Urinary bladder (tissue), 4 donors: ENCODE measurements at places on chromosomes 5 and 9.

GRCh38 chr5:32908641-32909040, 197.5 kb downstream of the NPR3 start:
- no peak for DNase-seq

GRCh38 chr5:118994595-118994994, 6.2 kb upstream of the DTWD2 start:
- DNase-seq, result no peak

- DNase-seq, result no peak
These were observed 14.0 kb downstream of the ATP10B start for GRCh38 chr5:160837749-160838593.

GRCh38 chr9:128127568-128127989, at the start of gene PTGES2:
TSS of gene PTGES2 (minus strand) at chr9:128127729. CDS start at chr9:128127717, 12 bp downstream.
- DNase-seq, result peak; percentile 63

GRCh38 chr5:178130576-178131445, at the start of gene RMND5B:
TSS of gene RMND5B (plus strand) at chr5:178131014. CDS start at chr5:178138120, 7,106 bp downstream.
- DNase-seq, result no peak

- DNase-seq, result no peak
These were observed 23.6 kb downstream of the ATG10 start for GRCh38 chr5:81995407-81995806.

- DNase-seq, result no peak
These were observed 150.5 kb upstream of the TLX3 start for GRCh38 chr5:171158581-171158980.

DNA sequence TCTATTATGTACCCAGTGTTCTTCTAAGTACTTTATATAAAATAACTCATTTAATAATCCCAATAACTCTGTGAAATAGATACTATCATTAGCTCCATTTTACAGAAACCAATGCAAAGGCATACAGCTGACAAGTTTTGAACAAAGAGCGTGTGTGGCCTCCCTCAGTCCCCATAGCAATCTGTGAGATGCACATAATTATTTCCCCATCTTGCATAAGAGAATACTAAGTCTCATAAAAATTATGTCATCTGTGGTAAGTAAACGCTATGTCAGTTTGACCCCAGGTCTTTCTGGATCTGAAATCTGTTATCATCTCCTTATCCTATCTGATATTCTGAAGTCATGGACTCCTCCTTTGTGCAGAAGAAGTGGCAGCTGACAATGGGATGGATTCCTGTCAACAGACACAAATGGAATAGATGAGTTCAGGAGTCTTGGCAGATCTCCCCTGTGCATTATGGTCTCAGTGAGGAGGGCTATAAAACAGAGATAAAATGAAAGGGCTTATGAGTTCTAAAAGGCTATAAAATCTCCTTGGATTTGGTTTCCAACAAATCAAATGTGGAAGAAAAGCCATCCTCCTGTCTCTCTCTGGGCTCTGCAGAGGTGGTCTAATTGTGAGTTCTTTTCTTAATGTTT, 162.5 kb upstream of the TLE4 start:
- no peak for DNase-seq

- no peak for DNase-seq
These were observed 166.5 kb upstream of the RGMB start for GRCh38 chr5:98606961-98607360.

DNA sequence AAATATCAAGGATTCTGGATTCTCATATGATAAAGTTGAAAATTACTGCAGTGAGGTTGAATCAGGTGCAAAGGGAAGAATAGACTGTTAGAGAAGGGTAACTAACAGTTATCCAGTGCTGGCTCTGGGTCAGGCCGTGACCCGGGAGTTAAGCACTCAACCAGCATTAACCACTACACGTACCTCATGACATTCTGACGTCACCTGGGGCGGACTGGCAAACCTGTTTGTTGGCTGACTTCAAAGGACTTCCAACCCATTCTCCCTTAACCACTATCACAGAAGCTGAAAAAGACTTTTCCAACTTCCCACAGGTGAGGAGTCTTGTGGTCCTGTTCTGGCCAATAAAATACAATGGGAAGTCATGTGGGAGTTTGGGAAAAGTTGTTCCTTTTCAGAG, 268.9 kb downstream of the ENC1 start:
- no peak for DNase-seq

GRCh38 chr5:177349362-177349647, 2.2 kb downstream of the LMAN2 start:
- no peak for DNase-seq

- DNase-seq, result no peak
These were observed 16.2 kb downstream of the CTNNAL1 start for GRCh38 chr9:108997112-108997511.

- no peak for DNase-seq
These were observed 25.7 kb downstream of the PCDHGC5 start for GRCh38 chr5:141514330-141515133.

GRCh38 chr5:11449217-11449616, 455.0 kb downstream of the CTNND2 start:
- no peak for DNase-seq

DNA sequence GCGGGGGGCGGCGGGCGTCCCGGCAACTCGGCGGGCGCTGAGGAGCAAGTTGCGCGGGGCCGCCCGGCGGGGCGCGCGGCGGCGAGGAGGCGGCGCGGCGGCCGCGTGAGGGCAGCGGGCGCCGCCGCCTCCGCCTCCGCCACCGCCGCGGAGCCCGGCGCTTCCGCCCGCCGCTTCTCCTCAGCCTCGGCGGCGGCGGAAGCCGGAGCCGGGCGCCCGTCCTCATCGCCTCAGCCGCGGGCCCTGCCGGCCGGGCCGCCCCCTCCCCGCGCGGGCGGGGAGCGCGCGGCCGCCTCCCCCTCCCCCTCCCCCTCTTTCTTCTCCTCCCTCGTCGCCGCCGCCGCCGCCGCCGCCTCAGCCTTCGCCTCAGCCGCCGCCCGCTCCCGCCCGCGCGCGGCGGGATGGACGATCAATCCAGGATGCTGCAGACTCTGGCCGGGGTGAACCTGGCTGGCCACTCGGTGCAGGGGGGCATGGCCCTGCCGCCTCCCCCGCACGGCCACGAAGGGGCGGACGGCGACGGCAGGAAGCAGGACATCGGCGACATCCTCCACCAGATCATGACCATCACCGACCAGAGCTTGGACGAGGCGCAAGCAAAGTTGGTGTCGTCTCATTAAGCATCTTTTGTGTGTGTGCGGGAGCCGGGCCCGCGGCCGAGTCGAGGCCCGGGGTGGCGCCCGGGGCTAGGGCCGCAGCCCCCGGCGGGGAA, at the start of gene PBX3:
PBX3 (plus strand) TSS at position 321 of the 712 bp plus-strand sequence.
- no peak for DNase-seq

DNA sequence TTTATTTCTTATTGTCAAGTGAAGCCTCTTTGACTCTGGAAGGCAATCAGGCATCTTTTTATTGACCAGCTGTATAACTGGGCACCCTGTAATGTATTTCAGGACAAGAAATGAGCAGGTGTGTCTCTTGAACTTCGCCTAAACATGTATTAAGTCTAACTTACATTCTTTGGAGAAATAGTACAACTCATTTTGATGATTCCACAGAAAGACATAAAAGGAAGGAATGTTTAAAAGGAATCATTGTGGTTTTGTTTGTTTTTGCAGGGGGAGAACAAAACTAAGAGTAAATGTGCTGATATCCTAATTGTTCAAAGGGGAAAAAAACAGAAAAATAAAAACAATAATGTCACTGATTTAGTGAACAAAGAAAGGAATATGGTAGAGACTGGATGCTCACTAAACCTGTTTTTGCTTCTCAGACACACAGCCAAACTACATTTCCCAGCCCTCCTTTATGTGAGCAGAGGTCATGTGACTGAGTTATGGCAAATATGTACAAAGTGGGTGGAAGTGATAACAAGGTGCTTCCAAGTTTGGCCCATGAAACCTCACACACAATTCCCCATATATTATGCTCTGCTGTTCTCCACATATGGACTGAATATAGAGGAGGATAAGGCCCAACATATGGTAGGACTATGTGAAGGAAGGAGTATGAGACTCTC, 150.6 kb upstream of the ACOT12 start:
- DNase-seq, result no peak

DNA sequence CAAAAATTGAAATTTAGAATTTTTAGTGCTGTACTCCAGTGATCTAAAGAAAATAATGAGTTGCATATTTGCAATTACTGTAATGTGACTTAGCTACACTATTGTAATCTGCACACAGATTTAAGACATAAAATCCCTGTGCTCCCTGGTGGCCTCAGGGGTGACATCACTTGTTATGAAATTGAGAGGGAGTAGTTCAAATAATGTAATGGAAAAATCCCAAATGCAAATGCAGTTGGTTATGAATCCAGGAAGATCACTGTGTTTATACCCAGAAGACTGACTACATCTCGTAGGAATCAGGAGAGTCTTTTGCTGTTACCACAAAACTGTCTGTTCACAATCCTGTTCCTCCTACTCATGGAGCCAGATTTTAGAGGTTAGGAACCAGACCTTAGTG, 178.7 kb upstream of the FBXL17 start:
- no peak for DNase-seq

DNA sequence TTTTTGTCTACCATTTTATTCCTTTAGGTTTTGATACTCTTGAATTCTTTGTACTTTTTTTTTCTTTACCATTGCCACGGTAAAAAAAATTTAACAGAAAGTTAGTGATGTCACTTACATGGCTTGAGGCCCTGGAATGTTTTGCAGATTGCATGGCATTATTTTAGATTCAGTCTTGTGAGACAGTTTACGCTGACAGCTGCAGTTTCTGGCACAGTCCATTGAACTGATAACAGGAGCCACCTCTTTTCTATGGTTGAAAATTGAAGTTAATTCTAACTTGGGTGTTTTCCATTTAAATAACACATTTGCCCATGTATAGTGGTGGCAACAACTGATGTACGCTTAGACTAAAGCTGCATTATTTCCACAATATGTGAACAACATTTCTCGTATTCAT, 1028.5 kb downstream of the CDH18 start:
- no peak for DNase-seq

DNA sequence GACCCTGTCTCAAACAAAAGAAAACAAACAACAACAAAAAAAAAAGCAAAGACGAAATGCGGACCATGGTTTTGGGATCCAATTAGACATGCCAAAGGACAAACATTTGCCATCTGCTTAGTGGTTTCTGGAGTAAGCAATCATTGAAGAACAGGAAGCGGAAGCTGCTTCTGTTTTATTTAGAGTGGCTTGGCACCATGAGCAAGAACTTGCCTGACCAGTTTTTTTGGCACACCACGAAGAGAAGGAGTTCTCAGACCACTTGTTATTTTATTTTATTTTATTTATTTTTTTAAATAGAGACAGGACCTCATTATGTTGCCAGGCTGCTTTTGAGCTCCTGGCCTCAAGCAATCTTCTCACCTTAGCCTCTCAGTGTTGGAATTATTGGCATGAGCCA, 17.0 kb downstream of the BTF3 start:
- no peak for DNase-seq

DNA sequence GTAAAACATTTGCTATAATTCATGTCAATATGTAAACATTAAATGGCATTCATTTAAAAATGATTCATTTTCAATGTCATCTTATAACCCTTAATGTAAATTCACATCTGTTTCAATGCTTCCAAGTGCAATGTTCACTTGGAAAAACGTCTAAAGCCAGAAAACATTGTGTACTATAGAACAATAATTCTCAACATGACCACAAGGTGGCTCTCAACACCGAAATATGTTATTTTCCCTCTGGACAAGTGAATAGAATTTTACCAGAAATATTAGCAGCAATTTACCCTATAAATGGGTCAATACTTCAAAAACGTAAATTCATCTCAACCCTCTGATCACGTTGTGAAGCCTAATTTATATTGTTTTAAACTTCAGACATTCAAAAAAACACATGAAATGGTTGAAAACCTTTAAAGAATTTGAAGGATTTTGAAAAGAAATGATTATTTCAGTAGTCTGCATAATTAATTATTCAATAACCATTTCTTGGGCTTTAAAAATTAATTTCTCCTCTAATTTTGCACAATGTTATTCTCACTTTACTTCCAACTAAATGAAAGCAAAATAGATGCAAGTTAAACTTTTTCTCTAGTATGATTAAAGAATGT, 11.0 kb downstream of the CDH10 start:
- no peak for DNase-seq

DNA sequence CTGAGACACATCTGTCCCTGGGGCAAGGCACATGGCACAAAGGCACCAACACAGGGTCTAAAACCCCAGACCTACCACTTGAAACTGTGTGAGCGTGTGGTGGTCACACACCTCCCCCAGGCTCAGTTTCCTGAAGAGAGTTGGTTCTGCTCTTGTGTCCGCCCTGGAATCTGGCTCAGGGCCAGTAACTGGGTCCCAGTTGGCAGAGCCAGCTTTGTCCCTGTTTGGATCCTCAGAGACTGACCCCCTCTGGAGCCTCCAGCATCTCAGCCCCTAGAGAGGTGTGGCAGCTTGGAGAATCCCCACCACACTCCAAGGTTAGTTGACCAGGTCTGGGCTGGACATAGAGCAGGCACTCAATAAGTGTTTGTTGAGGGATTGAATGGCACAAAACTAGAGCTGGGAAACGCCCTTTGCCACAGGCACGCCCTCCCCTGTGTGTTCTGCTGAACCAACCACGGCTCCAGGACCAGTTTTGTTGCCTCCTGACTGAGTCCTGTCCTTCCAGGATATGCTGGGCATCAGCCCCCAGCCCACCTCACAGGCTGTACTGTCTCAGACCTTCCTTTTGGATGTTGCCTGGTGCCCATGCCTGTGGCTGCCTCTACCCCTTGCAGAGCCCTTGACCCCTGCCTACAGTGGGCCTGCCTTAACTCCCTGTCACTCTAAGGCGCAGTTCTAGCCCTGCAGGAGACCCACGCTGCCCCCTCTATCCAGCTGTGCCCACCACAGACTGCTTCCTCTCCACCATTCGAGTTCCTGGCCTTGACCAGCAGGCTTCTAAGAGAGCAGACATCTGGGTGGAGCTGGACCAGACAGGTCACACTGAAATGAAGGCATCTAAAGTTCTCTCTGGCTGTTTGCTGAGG, 3.8 kb upstream of the PDLIM4 start:
- DNase-seq, result no peak

DNA sequence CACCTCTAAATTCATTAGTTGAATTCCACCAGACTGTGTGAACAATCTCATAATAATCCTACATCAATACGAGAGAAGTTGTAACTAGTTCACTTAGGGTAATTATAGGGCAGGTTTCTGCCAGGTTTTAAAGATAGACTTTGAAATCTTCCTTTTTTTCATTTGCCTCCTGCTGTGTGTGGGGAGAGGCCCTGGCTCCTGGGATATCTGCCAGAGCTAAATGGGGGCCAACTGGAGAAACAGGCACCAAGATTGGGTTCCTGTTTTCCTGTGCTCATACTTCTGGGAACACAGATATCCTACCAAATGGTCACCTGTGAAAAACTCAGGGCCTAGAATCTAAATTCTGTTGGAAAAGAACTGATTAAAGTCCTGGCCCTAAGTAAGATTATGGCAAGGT, 42.3 kb downstream of the SH3RF2 start:
- DNase-seq, result no peak
